Mesothelial cell of epicardium (in vitro differentiated cells): ENCODE measurements at places on chromosomes 4 and X.

DNA sequence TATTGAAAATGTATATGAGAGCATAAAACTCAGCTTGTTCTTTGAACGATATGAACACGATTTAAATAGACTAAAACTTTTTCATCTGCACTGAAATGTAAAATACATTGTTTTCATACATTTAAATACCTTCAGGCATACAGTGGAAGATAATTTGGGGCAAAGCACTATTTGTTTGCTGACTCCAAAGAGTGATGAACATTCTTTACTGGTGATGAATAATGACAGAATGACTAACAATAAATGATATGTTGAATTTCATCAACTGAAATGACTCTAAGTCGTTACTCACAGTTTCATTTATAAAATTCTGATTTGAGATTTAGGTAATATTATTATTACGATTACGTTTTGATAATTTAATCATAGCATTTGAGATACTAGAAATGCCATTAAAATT lies 1160.1 kb downstream of the NLGN4X start:
- DNase-seq, result no peak

GRCh38 chr4:111512081-111512783 lies 633.0 kb upstream of the FAM241A start:
- no peak for DNase-seq

DNA sequence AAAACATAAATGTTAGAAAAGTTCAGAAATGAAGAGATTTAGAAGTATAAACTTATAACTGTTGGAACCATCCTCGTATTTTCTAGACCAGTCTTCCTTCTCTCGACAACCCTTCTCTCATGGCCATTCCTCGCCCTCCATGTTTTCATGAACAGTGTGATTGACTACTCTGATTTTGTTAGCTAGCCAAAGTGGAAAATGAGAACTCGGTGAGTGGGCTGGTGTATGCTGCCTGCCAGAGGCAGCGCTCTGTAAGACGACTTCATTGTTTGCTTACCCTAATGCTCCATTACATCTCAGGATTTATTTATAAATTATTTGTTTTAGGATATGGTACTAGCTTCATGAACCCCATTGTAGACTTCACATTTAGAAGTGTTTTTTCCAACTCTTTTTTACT lies 153.0 kb downstream of the CBR4 start:
- no peak for DNase-seq

DNA sequence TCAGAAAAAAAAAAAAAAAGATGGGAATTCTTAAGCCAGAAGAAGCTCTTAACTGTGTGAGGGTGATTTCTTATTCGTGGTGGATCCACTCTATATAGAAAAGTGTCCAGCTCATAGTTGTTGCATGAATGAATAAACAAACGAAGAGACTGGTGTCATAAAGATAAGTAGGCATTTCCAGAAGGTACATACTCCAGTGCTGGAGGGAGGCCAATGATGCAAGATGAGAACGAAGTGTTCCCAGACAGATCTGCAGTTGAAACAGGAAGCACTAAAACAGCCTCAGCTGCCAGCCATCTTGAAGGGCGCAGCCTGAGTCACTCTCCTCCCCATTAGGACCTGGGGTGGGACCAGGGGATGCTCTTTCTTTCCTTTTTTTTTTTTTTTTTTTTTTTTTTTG lies 47.4 kb upstream of the HOPX start:
- DNase-seq, result no peak

DNA sequence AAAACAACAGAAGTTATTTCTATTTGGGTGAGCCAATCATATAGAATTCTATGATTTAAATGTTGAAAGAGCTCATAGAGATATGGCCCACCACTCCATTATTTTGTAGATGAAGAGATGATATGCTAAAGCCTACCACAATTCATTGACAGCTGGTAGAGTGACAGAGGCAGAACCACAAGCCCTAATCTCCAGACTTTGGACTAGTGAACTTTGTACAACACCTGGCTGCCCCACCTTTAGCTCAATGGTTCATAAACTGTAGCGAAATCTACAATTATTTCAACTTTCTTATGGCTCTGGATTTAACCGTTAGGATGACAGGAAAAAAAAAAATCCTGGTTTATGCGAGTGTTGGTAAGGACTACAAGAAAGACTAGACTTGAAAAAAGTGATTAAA lies 50.9 kb downstream of the PRKG2 start:
- no peak for DNase-seq

GRCh38 chrX:20218836-20219505 lies 47.7 kb downstream of the RPS6KA3 start:
- no peak for DNase-seq

DNA sequence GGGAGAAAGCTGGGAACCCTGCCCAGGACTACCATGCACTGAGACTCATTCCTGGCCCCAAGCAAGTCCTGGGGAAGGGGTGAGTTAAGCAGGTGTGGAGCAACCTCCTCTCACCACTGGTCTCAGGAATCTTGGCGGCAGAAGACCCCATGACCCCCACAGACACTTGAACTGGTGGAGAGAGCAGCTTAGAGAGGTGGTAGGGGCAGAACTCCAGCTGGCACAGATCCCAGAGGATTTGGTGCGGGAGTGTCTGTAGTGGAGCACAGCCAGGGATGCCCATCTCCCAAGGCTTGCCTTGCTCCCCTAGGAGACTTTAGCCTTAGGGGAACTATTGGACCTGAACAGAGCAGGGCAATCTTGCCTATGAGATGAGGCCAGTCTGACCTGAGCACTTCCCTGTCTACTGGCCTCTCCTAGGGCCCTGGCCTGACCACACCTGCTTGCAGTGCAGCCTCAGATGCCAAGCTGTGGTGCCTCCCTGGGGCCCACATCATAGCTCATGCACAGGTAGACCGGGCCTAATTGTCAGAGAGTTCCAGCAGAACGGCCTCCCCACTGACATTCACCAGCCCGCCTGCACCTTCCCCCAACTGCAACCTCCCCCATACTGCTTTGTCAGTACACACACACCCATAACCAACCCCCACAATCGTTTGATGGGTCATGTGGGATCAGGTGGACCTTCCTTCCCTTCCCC lies 78.0 kb downstream of the NAA11 start:
- DNase-seq, result no peak

GRCh38 chr4:5930876-5931275 lies 38.0 kb upstream of the CRMP1 start:
- no peak for DNase-seq

- DNase-seq, result no peak
Observed at GRCh38 chr4:18103876-18104605, 82.5 kb upstream of the LCORL start.
